ENCODE measurements at places on chromosomes 13 and 19.

GRCh38 chr13:48542581-48543341 lies 9.9 kb upstream of the RCBTB2 start:
- DNase-seq, result peak; percentile 60

- DNase-seq, result no peak
These were observed 698.7 kb upstream of the ARGLU1 start for GRCh38 chr13:107266657-107267056.

DNA sequence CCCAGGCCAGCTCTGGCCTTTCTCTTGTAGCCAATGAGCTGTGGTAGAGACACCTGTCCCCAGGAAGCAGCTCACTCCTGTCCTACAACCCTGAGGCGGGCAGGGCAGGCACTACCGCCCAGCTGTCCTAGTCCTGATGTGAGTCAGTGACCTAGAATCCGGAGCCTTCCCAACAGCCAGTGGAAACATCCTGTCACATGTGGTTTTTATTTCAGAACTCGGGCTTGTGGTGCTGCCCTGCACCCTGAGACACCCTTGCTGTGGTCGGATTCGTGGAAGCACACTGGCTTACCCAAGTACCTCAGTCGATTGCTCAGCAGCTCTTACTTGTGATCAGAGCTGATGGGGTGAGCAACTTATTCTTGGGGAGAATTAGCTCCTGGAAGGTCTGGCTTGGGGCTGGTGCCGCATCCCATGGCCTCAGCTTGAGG lies 83.6 kb upstream of the ARHGEF7 start:
- DNase-seq, result no peak

GRCh38 chr13:95708811-95709500 lies 32.0 kb downstream of the DNAJC3 start:
- DNase-seq, result no peak

GRCh38 chr13:94115054-94115453 lies 364.4 kb downstream of the DCT start:
- DNase-seq, result peak; percentile 3

GRCh38 chr13:57748096-57748495 lies 116.6 kb downstream of the PCDH17 start:
- DNase-seq, result no peak

DNA sequence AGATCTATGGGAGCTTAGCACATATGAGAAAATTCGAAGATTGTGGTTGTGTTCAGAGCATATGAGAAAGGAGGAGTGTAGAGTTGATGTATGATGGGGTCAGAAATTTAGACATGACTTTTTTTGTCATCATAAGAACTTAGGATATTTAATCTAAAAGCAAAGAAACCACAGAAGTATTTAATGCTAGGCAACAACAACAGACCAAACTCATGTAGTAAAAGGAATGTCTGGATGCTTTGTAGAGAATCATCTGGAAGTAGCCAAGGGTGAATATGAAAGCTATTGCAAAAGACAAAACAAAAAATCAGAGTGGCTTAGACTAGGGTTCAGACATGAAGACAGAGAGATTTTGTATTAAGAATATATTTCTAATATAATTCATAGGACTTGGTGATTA lies 190.3 kb downstream of the SLITRK1 start:
- DNase-seq, result no peak

DNA sequence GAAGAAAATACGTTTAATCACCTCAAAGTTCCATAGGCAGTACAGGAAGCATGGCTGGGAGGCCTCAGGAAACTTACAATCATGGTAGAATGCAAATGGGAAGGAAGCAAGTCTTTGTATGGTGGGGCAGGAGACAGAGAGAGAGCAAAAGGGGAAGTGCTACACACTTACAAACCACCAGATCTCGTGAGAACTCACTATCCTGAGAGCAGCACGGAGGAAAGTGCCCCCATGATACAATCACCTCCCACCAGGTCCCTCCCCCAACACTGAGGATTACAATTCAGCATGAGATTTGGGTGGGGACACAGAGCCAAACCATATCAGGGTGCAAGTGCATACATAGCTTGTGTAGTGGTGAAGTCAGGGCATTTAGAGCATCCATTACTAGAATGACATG lies 92.3 kb upstream of the ANKRD10 start:
- DNase-seq, result peak; percentile 70

DNA sequence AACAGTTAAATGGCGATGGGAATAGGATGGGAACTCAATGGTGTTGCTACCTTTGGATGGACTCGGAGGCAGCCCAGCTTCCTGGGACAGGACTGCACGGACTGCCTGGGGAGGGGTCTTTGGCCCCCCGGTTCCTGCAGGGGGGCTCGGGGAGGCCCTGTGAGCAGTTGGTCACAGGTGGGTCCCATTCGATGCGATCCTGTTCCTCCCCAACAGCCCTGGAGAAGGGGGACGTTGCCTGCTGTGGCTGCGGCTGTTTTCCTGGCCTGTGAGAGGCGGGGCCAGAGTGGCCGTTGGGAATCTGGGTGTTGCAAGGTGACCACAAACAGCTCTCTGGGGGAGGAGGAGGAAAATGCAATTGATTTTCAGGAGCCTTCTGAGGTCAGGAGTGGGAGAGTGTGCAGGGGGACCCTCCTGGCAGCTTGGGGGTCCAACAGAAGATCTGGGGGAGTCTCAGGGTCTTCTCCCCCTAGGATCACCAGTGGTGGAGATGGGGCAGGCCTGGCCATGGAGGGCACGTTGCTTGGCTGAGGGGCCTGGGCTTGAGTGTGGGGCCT lies 1.9 kb upstream of the PLPPR3 start:
- DNase-seq, result peak; percentile 61

DNA sequence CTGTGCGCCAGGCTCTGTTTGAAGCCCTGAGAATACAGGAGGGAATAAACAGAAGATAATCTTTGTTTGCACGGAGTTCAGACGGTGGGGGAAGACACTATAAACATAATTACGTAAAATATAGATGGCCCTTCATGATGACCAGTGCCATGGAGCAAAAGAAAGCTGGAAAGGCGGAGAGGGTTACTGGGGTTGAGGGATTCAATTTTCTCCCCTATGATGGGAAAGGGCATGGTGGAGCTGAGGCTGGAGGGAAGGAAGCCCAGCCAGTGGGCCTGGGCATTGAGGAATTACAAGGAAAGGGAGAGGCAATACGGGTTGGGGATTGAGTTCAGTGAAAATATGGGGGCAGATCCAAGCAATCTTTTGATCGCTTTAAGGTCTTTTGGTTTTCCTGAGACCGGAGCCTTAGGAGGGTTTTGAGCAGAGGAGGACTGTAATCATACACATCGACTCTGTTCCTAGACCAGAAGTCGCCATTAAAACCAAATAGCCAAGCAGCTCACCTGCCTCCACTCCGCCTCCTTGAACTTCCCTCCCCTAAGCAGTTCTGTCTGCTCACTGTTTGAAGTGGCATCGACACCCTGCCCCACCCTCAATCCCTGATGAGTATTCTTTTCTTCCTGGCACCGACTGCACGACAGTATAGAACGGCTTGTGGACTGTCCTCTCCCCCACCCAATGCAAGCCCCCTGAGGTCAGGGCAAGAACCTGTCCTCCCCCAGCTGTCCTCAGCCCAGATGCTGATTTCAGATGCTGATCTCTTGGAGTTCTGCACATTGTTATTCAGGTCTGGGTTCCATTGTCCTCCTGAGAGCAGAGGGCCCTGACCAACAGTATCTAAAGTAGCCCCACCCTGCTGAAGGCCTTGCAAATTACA lies 813 bp upstream of the ZNF296 start:
- DNase-seq, result no peak

GRCh38 chr13:41820581-41821237 lies 140.2 kb downstream of the VWA8 start:
- DNase-seq, result peak; percentile 49

DNA sequence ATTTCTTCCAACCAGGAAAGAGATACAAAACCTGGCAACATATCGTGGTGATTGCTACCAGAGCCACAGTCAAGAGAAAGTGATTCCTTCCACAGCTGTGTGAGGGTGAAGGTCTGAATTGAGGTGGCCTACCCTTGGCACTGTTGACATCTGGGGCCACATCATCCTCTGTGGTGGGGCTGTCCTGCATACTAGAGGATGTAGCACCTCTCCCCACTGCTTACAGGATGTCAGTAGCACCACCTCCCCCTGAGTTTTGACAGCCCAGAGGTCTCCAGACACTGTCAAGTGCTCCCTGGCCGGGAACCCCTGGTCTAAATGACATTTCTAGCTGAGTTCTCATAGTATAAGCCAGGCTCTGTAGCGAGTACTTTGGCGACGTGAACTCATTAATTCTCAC lies 15.5 kb downstream of the PTGER1 start:
- no peak for DNase-seq

DNA sequence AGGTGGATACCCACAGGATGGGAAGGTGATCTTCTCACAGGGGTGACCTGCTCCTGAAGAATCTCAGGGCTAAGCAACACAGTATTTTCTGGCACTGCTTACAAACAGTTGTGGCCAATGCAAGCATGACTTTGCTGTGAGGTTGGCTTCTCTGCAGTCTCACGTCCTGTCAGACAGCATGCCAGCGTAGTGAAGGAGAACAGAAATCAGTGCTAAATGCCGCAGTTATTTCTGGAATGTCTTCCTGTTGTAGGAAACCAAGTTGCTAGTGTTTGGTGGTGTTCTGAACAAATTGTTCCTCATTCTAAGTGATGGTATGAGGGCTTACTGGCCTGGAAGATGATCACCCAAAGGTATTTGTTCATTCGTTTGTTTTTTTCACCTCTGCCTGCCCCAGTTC lies 320.1 kb downstream of the MTUS2 start:
- DNase-seq, result no peak

DNA sequence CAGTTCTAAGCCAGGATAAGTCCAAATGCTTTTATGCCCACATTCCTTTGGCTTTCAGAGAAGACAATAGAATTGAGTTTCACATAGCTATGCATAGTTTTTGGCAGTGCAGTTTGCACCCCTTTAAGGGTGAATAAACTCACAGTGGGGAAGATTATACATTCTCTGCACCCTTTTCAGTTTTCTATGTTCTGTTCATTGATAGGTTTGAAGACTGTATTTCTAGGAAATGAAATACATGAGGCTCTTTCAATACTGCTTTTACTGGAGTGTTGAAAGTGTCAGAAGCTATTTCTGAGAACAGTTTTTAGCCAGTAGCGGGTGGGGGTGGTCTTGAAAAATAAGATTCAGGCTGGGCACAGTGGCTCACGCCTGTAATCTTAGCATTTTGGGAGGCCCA lies 46.2 kb downstream of the IPO5 start:
- no peak for DNase-seq

DNA sequence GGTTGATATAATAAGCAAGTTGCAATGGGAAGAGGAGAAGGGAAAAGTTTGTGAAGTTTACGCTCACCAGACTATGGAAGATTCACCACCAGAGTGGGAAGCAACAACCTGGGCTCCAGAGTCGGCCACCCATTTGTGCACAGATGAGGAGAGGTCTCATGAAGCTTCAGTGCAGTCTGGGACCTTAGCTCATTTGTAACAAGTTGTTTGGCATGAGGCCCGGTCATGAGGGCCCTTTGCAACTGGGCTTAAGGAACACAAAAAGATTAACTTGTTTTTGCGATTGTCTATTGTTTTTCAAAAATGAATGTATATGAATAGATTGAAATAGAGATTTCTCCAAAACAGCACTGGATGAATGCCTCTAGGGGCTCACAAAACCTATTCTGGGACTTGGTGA lies 94.2 kb downstream of the ZNF737 start:
- no peak for DNase-seq

GRCh38 chr19:49361438-49362047 lies 673 bp downstream of the TEAD2 start:
- no peak for DNase-seq

GRCh38 chr19:57192077-57192420 lies 749 bp downstream of the ZNF264 start:
- no peak for DNase-seq

DNA sequence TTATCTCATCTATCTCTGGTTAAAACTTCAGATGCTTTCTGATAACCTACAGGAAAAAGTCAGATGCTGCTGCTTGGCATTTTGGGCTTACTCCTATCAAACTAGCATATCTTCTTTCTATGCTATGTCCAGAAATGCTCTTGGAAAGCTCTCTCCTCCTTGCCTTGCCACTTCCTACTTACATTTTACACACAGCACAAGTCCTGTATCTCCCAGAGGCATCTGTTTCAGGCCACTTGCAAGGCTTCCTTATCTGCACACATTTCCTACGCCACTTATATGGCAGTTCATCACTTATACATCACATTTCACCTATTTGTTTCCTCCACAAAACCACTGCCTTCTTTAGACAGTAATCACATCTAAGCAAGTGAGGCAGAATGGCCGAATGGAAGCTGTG lies 220.3 kb downstream of the DNAJC15 start:
- peak; percentile 8 for DNase-seq

DNA sequence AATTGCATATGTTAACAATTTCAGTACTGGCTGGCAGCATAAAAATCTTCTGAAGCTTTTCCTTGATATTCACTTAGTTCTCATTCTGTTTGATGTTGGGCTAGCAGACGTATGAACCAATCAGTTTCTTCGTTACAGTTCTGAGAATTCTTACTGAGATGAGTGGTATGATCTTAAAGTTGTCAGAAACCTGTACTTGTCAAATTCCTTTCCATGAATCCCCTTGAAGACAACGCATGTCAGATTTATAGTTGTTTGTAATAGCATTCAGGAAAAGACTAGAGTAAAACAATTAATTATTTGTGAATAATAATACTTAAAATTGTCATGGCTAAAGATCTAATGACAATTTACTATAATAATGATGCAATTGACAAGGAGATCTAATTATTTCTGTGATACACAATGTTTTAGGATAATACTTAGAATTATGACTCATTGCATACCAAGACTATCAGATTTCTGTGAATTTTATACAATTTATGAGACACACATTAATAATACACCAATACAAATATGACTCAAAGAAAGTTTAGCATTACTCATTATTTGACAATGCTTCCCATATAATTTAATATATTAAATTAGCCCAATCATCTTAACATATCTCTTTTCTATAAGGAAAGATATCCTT lies 447.2 kb downstream of the RFC3 start:
- DNase-seq, result no peak

DNA sequence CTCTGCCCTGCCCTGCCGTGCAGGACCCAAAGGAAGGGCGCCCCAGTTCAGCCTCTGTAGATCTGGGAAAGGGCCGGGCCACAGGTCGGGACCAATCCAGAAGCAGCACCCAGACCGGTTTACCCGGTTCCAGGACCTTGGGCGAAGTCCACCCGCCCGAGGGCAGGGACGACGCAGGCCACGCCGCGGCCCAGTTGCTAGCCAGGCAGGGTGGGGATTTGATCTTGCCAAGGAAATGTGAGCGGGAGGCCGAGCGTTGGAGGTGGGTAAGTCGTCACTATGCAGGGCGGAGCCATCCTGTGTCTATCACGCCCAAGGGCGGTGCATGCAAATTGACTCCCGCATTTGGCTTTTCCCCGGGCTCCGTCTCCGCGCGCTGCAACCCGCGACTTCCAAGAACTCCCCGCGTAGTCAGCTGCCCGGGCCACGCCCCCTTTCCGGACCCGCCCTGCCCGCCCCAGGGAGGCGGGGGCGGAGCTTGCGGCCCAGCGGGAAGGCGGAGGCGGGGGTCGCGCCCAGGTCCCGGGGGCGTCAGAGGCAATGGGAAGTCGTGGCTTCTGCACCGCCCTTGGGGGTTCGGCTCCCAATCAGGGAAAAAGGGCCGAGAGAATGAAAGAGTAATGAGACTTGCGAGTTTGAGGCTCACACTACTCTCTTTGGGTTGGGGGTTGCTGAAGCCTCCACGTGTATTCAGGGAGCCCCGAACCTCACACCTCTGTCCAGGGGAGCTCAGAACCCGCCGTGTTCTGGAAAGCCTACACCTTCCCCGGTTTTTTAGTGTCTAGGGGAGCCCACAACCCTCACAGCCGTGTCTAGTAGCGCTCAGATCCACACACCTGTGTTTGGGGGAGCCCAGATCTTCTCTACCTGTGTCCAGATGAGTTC lies 12.8 kb downstream of the IER2 start:
- DNase-seq, result peak; percentile 97

- DNase-seq, result no peak
These were observed 53.2 kb upstream of the GAS6 start for GRCh38 chr13:113917096-113917495.

- DNase-seq, result no peak
These were observed 64.8 kb upstream of the ZNF85 start for GRCh38 chr19:20858218-20858617.

All from KBM-7 (cell line).